Calu3 (cell line): ENCODE measurements at places on chromosomes 5 and 9.

- DNase-seq, result no peak
Measured at GRCh38 chr9:110241858-110242321, 14.4 kb downstream of the TXN start.

- no peak for DNase-seq
Measured at GRCh38 chr5:55096861-55097260, 5.6 kb upstream of the GZMA start.

DNA sequence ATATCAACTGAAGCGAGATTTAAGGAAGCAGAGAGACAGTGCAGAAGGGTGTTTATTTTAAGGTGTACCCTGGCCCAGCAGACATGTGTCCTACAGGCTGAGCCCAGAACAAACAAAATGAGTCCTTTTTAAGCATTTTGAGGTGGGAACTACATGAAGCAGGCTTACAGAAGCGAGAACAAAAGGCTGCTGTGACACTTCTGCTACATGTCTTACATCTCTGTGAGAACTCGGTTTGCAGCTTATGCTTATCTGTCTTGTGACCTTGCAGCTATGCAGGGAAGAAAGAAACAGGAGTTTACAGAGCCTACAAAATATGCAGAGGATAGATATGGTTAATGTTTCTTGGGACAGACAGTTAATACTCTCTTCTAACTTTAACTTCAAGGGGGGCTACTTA, 295.9 kb downstream of the CEMIP2 start:
- no peak for DNase-seq

DNA sequence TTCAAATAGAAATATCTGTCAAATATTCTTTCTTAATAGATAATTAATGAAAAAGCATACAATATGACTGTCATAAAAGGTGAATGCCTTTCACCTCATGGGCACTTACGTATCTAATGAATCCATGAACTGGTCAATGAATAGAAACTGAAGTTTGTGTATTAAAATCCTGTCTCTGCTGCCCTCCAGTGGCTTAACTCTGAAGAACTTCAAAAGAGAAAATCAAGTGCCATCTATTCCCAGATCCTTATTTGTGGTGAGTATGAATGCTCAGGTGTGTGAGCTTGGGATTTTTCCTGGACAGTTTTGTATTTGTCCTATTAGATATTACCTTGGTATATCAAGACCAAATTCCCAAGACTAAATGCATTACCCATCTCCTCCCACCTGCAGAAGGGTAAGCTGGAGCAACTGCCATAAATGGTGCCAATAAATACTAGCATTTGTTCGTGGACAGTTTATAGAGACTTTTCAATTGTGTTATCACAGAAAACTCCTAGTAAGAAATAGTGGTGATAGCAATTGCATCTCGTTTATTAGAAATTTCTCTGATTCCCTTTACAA, 44.0 kb upstream of the SVEP1 start:
- peak; percentile 41 for DNase-seq

DNA sequence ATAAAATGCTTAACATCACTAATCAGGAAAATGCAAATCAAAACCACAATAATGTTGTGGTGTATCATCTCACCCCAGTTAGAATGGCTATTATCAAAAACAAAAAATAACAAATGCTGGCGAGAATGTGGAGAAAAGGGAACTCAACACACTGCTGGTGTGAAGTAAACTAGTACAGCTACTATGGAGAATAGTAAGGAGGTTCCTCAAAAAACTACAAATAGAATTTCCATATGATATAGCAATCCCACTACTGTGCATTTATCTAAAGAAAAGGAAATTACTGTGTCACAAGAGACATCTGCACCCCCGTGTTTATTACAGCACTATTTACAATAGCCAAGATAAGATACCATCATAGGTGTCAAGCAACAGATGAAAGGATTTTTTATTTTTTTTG, 214.5 kb upstream of the RASA1 start:
- no peak for DNase-seq

- DNase-seq, result peak; percentile 10
Measured at GRCh38 chr5:68074048-68074632, 141.4 kb upstream of the PIK3R1 start.

DNA sequence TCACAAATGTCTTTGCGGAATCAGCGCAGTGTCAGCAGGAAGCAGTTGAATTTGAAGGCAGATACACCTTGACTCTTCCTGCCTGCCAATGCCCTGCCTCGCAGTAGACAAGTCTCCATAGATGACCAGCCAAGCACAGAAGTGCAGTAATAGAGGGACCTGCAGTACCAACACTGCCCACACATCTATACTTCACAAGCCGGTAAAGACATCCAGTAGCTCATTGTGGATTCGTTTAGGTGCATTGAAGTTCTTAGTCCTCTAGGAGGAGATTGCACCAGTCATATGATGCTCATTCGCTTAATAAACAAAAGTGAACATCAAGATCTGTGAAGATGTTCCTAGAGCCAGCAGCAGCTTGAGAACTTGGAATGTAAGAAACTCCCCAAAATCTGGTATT, 7.1 kb upstream of the IFNA2 start:
- peak; percentile 10 for DNase-seq

DNA sequence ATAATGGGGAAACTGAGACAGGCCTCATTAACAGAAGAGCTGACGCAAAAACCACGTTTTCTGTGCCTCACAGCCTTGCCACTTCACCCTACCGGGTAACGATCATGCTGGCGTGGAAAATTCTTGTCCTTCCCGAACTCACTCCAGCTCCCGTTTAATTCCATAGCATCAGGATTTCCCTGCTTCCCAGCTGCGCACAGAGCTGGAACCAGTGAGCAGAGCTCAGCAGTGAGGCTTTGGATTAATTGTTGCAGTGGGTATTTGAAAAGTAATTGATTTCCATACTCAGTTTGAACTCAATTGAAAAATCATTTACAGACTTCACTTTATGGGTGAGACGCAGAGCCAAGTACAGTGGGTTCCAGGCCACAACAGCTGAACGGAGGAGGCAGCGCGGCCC, 199.0 kb upstream of the ADAMTS16 start:
- DNase-seq, result no peak

- DNase-seq, result no peak
Measured at GRCh38 chr5:110736753-110737152, 2.1 kb upstream of the SLC25A46 start.

GRCh38 chr5:179122411-179123108, 62.4 kb downstream of the ZNF354C start:
- no peak for DNase-seq

- DNase-seq, result no peak
Measured at GRCh38 chr9:96068511-96068910, 193.0 kb downstream of the ERCC6L2 start.

GRCh38 chr9:89339807-89340206, 21.5 kb downstream of the SECISBP2 start:
- no peak for DNase-seq

DNA sequence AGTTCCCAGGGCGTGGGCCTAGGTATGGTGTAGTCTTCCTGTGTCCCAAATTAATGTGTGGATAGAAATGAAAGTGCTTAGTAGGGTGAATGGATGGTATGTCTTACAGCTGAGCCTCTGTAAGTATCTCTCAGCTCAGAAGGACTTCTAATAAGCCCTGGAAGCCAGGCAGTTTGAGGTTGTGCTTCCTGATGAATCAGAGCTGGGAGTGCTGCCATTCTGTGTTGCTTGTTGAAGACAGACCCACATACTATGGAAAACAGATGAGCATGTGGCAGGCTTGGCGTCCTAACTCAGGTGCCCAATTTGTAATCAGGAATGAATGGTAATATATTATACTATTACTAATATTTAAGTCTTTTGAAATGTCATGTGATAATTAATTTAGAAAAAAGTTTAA, 69.8 kb downstream of the CMYA5 start:
- no peak for DNase-seq

DNA sequence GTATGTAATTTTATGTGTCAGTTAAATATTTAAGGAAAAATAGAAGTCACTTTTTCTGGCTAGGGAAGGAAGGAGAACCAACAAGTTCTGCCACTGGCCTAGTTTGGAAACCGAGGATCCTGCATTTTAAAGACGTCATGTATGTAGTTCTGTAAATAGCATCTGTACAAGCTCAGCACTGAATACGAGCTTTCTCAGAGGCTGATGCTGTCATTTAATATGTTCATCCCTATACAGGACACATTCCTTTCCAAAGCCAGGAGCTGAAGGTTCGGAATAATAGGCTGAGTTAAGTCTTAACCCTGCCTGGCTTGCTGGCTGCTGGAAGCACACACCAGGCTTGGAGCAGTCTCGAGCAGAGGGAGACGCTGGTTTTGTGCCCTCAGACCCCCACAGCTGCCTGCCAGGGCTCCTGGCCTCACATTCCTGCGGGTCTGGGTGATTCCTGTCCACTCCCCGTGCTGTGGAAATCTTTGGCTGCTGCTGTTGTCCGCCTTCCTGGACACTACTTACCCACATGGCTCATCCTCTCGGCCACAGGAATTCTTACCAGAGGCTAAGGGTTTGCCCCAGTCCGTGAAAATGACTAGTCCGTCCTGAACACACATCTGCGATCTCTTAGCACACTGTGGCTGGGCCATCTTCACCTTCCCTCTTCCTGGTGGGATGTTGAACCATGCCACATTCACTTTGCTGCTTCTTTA, 36.6 kb downstream of the SLC46A2 start:
- no peak for DNase-seq

- no peak for DNase-seq
Measured at GRCh38 chr5:33468775-33469435, 28.1 kb downstream of the TARS1 start.

DNA sequence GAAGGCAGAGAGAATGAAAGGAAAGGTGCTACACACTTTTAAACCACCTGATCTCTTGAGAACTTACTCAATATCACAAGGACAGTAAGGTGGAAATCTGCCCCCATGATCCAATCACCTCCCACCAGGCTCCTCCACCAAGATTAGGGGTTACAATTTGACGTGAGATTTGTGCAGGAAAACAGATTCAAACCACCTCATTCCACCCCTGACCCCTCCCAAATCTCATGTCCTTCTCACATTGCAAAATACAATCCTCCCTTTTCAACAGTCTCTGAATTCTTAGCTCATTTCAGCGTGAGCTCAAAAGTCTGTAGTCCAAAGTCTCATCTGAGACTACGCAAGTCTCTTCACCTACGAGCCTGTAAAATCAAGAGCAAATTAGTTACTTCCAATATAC, 768.3 kb upstream of the COX7C start:
- DNase-seq, result no peak

DNA sequence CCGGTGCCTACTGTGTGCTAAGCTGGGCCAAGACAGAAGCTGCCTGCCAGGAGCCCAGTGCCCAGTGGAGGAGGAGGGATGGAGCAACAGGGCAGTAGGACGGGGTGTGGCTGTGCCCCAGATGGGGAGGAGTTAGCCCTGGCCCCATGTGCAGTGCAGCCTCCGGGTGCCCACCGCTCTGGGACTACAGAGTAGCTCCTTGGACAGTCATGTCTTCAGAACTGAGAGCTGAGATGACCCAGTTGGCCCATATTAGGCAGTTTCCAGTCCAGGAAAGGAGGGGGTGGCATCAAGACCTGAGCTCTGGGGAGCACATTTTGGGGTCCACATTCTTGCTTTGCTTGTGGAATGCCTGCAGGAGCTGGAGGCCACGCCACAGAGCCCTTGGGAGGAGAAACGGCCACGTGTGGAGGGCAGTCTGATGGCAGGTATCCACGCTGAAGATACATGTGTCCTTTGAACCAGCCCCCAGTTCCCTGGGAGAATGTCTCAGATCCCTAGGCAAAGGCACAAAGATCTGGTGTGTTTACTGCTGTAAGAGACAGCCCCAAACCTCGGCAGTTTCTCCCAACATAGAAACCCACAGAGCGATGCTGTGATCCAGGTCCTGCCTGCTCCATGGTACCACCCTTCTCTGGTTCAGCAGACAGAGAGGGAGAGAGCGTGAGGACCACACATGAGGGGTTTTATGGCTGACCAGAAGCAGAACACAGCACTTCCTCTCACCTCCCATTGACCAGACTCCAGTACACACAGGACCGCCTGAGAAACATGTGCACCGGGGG, 46.8 kb upstream of the FCN1 start:
- DNase-seq, result no peak
